ENCODE measurements at places on chromosomes 1 and 21.
A peak's percentile ranks its signal among the peaks of the same experiment; 100 is the strongest.

DNA sequence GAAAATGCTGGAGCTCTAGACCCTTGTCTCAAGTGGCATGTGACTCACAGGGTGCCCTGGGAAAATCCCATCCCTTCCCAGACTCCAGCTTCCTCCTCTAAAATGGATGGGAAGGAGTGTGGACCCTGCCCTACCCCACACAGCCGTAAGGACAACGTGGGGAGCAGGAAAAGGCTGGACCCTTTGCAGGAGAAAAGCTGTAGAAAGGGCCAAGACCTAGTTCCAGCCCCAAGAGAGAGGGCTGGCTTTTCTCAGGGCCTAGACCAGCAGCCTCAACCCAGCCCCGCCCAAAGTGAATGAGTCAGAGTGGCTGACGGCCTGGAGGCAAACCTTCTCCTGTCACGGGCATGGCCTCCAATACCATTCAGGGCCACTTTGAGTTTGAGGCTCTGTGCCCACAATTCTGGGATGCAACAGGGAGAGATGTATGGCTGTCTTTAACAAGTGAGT lies 1.1 kb downstream of the LAMB3 start:
- DNase-seq, result peak; percentile 82

GRCh38 chr1:204103431-204103741 lies 30.5 kb downstream of the SOX13 start:
- DNase-seq, result no peak

DNA sequence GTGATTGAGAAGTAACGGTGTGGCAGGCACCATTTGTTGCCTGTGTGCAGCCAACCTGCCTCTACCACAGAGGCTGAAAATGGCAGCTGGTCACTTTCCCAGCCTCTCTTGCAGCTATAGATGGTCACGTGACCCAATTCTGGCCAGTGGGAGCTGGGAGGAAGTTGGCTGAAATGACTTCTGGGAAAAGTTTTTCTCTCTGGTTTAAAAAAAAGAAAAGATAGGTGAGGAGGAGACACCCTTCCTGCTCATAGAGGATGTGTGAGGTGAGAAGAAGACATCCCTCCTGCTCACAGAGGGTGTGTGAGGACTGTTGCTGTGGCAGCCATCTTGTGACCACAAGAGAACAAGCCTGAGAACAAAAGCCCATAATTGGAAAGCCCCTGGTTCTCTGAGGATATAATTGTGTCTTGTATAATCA lies 122.8 kb downstream of the SYF2 start:
- no peak for DNase-seq

- no peak for DNase-seq
Measured at GRCh38 chr1:89310976-89311375, 38.3 kb upstream of the GBP5 start.

DNA sequence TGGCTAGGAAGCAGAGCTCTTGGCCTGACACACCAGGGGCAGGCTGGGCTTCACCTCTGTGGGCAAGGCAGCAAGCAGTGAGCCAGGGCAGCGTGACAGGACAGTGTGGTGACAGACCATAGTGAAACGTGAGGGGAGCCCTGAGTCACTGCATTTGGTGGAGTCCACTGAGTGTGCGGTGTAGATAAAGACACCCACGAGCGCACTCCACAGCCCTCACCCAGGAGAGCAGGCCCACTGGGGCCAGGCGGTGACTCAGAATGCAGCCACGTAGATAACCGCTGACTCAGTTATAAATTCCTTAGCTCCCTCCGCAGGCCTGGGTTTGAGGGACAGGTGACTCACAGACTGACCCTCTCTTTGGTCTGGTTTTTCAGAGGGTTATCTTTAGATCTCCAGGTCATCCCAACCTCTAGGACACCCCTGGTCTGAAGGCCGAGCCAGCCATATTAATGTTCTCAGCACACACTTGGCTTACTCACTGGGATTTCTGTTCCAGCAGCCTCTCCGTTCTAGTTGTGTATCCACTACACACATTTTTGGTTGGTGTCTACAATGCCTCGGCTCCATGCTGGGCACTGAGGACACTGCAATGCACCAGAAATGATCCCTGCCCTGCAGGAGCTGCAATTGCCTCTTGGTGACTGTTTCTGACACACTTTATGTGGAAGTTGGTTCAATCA lies 90.2 kb upstream of the TSPAN2 start:
- no peak for DNase-seq

DNA sequence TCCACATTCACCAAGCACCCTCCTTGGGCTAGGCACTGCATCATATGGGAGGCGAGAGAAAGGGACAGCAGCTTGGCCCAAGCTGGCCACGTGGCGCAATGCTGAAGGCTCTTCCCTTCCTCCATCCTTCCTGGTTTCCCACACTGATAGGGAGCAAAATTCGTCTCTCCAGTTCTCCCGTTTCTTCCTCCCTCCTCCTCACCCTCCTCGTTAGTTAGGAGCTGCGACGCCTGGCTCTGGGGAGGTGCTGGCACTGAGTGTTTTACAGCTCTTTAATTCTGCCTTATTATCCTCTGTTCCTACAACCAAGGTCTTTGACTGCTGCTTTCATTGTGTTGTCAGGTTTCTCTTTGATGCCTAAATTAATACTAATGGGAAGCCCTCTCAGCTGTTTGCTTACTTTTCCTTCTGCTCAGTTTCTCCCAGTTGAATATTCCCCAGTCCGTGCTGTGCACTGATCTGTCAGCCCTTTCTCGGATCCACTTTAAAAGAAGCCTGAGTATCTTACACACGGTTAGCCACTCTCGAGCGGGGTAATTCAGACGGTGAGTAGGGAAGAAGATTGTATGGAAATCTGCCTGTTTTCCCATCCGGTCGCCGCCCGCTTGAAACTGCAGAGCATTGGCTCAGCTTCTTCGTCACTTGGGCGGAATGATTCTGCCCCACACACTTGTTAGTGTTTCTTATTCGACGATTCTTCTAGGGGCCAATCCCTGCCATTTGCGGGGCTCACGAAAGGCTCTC lies 56.2 kb upstream of the SMYD2 start:
- no peak for DNase-seq

DNA sequence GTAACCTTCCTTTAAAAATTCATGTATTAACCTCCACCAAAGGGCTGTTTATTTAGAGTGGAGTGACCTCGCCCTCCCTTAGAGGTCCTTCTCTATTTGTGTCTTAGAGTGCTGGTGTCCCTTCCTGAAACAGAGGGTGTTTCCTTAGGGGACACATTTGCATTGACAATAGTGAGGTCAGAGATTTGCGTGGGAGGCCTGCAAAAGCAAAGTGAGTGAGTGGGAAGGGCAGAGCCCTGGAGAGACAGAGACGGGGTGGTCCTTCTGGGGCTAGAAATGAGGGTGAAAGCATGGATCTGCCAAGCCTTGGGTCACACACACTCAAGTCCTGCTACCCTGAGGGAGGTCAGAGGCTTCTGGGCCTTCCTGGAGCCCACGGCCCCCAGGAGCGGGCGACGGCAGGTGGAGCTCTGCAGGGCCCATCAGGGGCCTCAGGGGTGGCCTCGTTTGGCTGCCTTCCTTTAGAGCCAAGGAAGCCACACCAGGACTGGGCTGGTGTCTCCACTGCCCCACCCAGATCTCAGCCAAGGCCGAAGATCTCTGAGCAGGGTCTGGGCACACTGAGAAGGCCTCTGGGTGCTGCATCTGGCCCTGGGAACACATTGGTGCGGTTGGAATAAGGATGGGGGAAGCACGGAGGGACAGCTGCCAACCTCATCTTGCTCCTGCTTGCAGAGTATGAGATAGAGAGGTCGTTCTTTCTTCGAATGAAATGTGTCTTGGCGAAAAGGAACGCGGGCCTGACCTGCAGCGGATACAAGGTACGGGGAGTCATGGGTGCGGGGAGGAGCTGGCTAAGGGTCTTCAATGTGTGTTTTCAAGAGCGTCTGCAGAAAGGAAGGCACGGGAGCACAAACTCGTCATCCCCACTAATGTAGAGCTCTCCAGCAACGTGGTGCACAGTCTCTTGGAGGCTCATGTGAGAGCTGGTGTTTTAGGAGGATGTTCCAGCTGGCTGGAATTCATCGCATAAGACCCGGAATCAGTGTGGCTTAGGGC lies 23.8 kb downstream of the SIM2 start:
- no peak for DNase-seq

DNA sequence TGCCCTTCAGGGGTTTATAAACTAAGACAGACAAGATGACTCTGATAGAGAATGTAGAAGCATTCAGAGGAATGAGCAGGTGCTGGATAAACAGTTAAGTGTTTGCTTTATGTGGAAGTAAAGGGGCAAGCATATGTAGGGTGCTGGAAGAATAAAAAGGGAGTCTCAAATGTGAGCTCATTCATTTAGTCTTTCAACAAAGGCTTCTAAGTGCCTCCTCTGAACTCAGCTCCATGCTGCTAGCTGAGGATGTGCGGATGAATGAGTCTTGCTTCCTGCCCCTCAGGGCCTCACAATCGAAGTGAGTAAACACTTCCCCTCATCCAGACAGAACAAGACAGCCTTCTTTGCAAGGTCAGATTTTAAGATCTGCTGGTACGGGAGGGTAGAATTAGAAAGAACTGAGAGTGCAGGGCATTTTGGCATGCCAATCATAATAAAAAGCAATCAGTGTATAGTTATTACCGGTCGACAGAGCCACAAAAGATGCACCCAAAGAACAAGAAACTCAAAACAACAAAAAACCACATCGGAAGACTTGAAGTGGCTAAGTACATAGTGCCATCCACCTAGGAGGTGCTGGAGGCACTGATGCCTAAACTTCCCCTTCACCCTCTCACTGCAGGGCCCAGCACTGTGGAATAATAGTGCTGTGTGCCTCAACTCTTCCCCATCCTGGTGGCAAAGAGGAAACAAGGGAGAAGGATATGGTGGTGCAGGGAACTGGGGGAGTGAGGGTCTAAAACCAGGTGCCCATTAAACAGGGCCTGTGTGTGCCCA lies 69.8 kb downstream of the TNR start:
- peak; percentile 2 for DNase-seq

DNA sequence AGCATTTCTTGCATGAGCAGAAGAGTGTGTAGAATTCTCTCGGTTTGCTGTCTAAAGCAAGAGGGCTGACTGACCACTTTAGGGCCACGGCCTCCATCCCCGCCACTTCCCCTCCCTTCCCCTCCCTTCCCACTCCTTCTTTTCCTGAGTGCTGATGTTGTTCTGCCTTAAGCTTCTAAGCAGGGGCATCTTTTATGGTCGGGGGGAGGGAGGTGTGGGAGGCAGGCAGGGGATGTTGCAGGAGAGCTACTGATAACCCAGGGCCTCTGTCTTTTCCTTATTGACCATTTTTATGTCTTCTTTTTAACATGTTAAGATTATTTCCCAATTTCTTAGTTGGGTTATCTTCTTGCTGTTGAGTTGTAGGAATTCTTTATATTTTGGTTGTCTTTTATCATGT lies 15.1 kb downstream of the USP25 start:
- DNase-seq, result no peak

DNA sequence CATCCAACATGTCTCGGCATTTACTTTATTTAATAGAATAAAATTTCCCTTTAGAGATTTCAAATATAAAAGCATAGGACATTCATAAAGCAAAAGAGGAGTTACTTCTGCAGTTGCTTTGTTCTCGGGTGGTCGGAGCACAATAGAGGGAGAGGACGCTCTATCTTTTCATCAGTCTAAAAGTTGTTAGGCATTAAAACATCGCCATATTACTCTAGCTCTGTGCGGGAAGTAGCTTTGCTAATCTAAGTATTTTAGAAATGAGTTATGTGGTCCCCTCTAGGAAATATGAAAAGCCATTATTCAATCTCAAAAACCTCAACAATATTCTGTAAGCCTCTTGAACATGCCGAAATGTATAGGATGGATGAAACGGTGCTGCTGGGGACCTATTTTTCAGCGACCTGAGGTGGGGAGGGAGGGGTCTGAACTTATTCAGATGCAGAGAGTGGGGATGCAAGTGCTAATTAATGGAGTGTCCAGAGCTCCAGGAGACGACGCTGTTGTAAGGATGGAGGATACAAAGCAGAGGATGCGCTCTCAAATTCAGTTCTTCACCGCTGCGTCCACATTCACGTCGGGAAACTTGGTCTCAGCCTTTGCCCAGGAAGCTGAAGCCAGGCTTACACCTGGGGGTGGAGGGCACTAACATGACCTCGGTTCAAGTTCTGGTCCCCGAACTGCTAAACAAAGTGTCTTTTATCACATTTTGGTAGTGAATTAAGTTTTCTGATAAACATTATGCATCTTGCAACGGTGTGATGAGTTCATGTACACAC lies 6.3 kb downstream of the CDKN2C start:
- peak; percentile 51 for DNase-seq

DNA sequence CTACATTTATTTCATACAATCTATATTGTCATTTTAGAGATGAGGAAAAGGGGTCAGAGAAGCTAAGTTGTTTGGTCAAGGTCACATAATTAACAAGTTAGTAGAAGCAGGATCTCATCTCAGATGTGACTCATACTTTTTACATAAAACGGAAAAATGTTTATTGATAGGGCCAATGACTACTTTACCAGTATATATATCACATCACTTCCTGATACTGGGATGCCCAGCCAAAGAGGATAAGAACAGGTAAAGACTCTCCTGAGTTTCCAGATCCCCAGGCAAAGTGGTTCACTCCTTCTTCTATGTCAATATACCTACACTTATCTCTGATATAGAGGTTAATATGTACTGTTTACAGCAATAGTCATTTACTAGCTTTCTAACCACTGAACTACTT lies 21.0 kb downstream of the YIPF1 start:
- no peak for DNase-seq

- DNase-seq, result peak; percentile 95
Measured at GRCh38 chr1:110209715-110210603, at the start of gene KCNC4. KCNC4 (plus strand) TSS chr1:110210314; CDS start chr1:110211500, 1,186 bp downstream.

- DNase-seq, result no peak
Measured at GRCh38 chr1:157596384-157596783, 1.5 kb downstream of the FCRL4 start.

GRCh38 chr1:33186936-33187335 lies 5.1 kb upstream of the TRIM62 start:
- no peak for DNase-seq

DNA sequence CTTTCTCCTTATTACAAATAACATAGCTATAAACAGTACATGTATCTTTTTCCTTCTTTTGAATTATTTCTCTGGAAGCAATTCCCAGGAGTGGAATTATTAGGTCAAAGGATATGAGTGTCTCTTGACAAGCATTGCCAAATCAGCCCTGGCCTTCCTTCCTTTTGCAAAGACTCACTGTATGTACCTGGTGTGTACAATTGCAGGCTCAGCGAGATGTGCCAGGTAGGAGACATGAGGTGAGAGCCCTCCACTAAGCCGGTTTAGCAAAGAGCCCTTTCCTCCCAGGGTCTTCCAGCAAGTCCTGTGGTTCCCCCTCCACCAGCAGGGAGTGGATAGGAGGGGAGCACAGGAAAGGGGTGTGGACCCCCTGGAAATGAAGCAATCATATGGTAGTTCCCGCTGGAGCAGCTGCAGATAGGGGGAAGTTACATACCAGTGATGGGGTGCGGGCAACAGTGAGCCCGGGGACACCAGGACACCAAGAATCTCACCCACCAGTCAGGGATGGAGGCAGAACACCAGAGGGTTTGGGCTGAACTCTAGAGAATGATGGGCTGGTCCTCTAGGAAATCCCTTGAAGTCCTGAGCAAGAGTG lies 18.3 kb downstream of the RCSD1 start:
- DNase-seq, result no peak

GRCh38 chr1:23559985-23560741 lies 862 bp upstream of the ID3 start:
- DNase-seq, result no peak

DNA sequence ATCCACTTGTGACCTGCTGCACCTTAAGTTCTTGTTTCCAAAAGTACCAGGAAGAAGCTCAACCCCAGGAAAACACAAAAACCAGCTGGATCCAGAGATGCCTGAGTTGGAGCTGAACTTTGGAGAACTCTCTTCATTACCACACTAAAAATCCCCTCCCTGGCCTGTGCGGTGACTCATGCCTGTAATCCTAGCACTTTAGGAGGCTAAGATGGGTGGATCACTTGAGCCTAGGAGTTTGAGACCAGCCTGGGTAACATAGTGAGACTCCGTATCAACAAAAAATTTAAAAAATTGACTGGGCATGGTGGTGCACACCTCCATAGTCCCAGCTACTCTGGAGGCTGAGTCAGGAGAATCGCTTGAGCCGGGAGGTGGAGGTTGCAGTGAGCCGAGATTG lies 6.2 kb downstream of the MAP1LC3C start:
- DNase-seq, result no peak

All from activated CD4-positive, alpha-beta T cell treated with anti-CD3 and anti-CD28 coated beads, Interleukin-2, Interleukin-6, amounts not matched to agents 100 ng/mL and 50 ng/mL, durations not matched to agents 16 hours and 8 hours (primary cell).